Keratinocyte (primary cell): ENCODE measurements at places on chromosomes 3 and 15.

DNA sequence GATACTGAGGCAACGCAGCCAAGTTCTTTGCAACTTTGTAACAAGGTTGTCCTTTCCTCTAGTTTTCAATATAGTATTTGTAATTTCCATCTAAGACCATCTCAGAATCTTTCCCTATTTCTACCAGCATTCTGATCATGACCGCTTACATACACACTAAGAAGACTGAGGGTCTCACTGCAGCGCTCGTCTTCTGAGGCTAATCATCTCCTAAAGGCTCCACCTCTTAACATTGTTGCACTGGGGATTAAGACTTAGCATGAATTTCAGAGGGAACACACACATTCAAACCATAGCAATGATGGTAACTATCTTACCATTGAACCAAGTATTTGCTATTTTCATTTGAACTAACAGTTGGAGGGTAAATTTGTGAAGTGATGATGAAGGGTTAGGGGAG lies 463.3 kb upstream of the CCDC54 start:
- DNase-seq = no peak

DNA sequence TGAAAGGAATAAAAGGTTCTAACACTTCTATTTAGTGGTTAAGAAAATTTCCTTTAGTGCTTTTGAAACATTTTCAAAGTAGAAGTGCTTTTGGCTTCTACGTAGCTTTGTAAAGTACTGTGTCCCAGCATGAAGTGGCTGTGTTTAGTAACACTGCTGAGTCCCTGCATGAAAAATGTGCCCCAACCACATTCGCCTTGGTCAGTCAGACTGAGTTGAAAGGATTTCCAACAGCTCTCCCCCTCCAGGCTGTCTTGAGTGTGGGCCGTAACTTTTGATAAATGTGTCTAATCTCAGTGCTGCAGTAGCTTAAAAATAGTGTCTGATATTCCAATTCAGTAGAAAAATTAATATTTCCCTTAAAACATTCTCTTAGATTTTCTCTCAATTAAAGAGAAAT lies 115.0 kb downstream of the NR1D2 start:
- peak; percentile 9 for DNase-seq

- DNase-seq = peak; percentile 55
These were observed 214.2 kb upstream of the PROK2 start for GRCh38 chr3:71998995-71999673.

- no peak for DNase-seq
These were observed 19.9 kb downstream of the NDUFB4 start for GRCh38 chr3:120615847-120616609.

DNA sequence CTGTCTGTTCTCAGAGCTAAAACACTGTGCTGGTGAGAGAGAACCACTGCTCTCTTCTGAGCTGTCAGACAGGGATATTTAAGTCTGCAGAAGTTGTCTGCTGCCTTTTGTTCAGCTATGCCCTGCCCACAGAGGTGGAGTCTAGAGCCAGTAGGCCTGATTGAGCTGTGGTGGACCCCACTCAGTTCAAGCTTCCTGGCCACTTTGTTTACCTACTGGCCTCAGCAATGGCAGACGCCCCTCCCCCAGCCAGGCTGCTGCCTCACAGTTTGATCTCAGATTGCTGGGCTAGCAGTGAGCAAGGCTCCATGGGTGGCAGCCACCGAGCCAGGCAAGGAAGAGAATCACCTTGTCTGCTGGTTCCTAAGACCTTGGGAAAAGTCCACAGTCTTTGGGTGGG lies 21.0 kb upstream of the CACNA1D start:
- no peak for DNase-seq

DNA sequence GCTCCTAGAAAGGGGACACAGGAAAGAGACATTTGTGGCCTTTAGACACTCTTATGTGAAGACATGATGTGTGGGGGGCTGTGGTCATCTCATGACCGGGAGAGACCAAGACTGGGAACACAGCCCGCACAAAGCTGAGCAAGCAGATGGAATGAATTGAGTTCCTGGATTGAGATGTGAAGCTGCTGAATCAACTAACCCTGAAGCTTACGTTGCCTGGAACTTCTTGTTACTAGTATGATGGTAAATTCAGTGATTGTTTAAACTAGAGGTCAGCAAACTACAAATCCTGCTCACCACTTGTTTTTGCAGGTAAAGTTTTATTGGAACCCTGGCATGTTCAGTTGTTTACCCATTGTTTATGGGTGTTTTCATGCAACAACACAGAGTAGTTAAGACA lies 83.4 kb upstream of the BHLHE40 start:
- DNase-seq = no peak

- no peak for DNase-seq
These were observed 422.4 kb upstream of the ATP11B start for GRCh38 chr3:182370949-182371348.

DNA sequence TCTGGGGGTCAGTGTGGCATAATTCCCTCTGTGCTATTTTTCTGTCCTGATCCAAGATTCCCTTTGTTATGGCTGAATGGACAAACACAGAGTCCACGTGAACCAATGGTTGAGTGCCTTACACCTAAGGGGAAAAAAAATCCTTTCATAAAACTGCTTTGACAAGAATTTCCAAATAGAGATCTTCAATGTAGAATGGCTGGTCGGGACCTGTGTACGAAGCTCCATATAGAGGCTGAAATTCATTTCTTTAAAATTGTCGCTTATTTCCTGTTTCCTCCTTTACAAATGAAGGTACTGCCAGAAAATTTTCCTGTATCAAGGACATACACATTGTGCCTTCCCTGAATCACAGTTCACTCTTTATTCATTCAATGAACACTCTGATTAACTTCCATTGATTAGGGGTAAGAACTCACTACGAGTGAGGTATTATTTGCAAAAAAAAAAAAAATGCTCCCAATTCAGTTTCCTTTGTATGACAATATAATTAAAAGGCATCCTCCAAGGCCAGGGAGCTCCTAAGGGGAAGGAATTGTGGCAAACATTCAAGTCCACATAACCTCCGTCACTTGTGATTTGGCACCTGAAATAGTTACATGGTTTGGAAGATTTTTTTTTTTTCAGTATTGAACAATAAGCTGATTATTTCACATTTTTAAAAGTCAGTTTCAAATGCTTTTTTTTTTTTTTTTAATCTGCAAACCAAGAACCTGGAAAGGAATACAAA lies 293.8 kb downstream of the MEX3B start:
- no peak for DNase-seq

DNA sequence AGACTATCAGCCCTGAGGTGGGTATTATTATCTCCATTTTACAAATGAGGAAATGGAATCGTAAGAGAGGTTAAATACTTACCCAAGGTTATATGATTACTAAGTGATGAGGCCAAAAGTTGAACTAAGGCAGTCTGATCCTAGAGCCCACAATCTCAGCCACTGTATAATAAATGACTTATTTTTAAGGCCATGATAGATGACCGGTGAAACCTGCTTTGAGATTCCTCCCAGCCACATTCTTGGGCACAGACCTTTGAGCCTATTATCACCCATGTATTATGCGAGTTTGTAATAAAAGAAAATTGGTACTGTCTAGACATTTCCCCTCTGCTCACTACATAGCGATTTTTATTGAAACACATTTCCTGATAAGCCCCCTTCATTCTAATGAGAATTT lies 37.4 kb downstream of the POLQ start:
- no peak for DNase-seq

- DNase-seq = no peak
These were observed 9.9 kb downstream of the CCRL2 start for GRCh38 chr3:46416811-46417510.

GRCh38 chr15:27323801-27324200 lies 352.8 kb downstream of the GABRG3 start:
- no peak for DNase-seq

DNA sequence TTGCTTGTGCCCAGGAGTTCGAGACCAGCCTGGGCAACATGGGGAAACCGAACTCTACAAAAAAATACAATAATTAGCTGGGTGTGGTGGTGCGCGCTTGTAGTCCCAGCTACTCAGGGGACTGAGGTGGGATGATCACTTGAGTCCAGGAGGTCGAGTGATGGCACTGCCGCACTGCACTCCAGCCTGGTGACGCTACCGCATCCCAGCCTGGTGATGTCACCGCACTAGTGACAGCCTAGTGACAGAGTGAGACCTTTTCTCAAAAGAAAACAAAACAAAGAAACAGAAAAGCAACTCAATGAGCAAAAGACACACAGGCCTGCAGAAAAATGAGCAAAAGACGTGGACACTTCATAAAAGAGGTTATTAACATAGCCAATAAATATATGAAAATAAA lies 19.9 kb upstream of the SYNM start:
- no peak for DNase-seq

GRCh38 chr3:71503525-71504249 lies 79.8 kb downstream of the FOXP1 start:
- no peak for DNase-seq

DNA sequence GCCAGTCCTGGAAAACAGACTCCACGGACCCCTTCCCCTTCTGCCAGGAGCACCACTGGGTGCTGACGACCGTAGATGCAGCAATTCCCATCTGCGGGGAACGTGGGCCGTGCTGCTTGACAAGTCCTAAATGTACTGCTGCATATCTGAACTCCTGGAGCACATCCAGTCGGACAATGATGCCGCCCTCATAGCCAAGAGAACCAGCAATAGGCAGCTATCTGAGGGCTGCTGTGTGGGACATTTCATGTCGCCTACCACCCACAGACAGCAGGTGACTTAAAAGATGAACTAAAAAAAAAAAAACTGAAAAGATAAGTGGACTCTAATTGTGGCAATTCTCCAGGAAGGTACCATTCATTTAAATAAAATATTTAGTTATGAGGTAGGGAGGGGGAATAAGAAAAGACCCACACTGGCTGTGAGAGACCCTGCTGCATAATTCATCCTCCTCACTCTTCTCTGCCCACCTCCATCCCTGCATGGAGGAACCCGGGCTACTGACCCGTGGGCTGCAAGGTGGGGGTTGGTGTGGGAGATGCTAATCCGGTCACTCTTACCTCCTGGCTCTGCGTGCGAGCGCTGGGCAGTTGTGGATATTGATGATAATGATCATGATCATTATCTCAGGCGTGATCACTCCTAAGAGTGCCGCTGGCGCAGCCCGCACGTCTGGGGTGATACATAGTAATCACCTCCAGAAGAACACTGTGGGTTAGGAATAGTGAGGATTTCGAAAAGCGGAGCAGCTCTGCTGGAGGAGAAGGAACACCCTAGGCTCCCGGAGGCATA lies 28.3 kb downstream of the ALS2CL start:
- DNase-seq = no peak

GRCh38 chr3:112477891-112478290 lies 21.4 kb downstream of the BTLA start:
- no peak for DNase-seq

DNA sequence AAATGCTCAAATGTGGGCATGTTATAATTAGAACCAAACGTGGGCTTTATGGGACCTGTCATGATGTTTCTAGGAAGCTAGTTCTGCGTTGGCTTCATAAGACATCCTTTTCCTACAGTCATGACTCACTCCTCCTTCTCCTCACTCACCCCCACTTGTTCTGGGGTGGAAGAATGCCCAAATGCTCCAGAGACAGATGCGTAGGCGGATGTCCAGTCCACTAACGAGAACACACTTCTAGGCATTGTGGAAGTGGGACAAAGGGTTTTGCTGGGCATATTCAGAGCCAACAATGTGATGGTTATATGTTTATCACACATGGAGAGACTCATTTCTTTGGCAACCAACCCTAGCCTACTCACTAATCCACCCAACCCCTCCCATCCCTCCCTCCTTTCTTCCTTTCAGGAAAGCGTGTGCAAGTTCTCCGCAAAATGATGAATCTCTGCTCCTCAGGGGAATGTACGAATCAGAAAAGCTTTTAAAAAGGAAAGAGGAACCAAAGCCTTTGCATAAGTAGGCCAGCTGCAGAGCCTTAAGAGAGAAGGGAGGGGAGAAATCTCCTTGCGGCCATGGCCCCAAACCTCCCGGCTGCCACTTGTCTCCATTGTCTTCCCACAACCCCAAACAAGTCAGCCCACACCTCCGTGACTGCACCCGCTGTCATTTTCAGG lies 123.0 kb upstream of the SPRED1 start:
- peak; percentile 82 for DNase-seq

DNA sequence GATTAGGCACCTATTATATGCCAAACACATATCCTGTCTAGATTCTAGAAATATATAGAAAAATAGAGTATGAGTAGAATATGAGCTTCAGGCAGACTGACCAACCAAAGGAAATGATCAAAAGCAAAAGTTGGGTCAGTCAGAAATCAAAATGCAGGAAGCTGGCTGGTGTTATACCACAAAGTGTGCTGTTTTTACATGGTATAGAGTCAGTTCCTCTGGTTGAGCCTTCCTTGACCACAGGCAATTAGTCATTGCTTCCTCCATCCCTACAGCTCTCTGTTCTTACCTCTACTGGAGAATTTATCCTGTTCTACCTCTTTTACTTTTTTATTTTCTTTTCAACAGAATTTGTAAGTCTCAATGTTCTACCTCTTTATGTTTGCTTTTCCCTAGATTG lies 149.8 kb downstream of the TMCO5A start:
- DNase-seq = no peak

- DNase-seq = no peak
These were observed 3.8 kb downstream of the RASGRF1 start for GRCh38 chr15:79086814-79087213.

DNA sequence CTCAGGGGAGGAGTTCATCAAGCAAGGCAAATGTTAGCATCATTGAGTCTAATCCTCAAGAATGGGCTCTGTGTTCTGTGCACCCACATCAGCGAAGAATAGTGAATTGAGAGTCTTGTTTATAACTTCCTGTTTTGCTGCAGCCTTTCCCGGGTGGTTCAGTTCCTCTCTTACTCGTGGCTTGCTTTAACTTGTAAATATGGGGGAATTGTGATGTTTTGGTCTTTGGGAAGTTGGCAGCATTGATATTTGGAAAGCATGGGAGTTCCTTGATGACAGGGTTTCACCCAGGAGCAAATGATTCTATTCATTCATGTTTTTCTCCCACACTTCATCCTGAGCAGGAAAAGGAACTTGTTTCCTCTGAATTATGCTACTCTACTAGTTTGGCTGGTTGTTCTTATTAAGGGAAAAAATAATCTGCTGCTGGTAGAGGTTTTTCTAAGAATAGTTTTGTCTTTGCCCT lies 40.4 kb downstream of the GPD1L start:
- no peak for DNase-seq

- DNase-seq = no peak
These were observed 555 bp upstream of the RCCD1 start for GRCh38 chr15:90953947-90954711.

DNA sequence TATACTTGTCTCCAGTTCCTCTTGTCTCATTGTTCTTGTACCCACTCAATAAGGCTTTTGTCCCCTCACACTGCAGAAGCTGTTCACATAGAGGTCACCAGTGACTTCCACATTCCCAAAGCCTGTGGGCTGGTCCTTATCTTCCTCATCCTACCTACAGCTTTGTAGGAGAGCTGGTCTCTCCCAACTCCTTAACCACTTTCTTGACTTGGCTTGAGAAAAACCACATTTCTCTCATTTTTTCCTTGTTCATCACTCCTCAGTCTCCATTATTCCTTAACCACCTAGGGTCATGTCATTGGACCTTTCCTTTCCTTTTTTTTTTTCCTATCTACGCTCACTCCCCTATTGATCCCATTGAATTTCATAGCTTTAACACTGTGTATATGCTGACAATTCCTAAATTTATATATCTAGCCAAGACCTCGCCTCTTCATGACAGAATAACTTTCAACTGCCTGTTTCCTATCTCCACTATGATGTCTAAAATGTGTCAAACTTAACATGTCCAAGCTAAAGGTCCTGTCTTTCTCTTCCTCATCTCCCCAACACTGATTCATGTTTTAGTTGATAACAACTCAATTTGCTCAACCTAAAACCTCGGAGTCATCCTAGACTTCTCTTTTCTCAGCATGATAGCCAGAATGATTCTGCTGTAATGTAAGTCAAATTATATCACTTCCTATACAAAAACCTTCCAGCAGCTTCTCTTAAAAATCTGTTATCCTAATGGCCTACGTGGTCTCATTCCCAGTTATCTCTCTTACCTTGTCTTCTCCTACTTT lies 49.5 kb downstream of the CEP63 start:
- DNase-seq = no peak
